ENCODE measurements at places on chromosomes 6 and 20.

- no peak for DNase-seq
These were observed 8.0 kb downstream of the FAM217B start for GRCh38 chr20:59948212-59948611.

GRCh38 chr20:56925831-56926170 lies 296.7 kb downstream of the TFAP2C start:
- DNase-seq = no peak

DNA sequence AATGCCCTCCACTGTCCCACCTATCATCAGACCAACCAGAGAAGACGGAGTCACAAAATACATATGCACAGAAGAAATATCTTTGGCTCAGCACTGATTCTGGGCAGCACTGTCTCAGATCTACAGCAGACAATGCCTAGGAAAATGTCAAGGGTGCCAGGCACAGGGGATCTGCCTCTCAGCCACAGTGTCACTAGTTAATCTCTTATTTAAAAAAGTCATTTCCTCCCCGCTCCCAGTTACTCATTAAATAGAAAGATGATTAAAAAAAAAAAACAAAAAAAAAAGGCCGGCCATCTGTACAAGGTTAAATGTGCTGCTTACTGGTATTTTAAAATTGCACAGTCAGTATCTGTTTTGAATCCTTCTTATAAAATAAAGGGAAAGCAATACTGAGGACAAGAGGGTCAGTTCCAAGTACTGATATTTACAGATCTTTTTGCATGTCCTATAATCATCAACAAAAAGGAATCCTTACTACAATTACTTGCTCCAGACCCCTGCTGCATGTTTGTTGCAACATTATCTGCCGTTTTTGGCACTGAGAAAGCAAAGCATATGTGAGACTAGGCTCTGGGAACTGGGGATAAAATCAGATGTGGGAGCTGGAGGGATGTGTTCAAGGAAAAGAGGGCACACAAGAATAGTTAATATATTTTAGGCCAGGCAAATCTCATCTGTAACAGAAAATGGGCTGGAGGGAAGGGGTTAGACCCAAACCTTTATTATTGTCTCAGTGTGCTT lies 299.3 kb downstream of the KIF16B start:
- no peak for DNase-seq

DNA sequence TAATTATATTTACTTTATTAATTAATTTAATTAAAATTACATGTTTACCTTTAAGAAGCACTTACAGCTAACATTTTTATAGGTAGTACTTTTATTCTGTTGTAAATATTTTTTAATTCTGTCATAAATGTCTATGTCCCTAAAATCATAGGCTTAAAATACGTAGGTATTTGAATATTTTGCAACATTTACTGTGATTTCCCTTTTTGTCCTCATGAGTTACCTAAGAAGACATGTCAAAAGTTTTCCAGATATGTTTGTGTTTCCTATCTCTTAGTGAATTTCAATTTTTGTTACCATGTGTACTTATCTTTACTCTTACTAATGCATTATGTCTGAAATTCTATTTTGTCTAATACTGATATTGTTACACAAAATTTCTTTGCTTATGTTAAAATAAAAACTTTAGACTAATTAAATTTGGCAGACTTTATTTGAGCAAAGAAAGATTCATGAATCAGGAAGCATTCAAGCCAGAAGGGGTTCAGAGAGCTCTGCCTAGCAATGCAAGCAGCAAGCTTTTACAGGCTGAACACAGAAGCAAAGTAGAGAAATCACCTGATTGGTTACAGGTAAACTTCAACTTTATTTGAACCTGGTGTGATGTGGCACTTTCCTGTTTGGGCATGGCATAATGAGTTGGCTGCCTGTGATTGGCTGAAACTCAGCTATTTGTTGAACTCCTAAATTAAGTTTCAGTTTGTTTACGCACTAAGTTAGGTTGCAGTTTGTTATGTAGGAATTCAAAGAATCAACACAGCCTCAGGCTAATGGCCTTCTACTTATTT lies 123.2 kb upstream of the TMEM170B start:
- DNase-seq = no peak

GRCh38 chr6:3006476-3006875 lies 6.8 kb downstream of the NQO2 start:
- no peak for DNase-seq

GRCh38 chr6:107547451-107547840 lies 57.5 kb downstream of the SOBP start:
- no peak for DNase-seq

DNA sequence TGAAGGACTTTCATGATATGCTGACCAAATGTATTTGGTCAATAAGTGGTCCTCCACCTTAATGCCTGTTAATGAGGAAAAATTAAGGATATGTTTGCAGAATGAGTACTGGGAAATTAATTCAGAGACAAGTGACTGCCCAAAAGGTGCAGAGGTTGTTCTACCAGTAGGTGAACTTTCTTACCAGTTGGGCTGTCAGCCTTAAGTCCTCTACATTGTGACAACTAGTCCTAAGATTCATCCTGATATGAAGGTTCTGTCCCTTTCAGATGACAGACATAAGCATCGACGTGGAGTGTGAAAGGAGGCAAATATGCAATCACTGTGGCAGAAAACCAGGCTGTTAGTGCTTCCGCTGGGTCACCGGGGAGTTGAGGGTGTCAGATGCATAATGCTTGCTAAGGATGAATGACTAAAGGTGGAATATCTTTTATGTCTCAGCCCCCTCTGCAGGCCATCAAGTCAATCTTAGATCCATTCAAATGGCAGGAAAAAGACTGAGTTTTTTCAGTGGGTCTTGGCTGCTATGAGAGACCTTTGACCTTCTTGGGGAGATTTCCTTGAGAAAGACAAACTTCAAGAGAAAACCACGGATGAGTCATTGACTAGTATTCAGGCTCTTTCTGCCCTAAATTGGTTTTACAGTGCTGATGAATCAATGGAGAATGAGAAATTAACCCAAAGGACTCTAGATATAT lies 226.0 kb downstream of the TPBG start:
- DNase-seq = no peak

DNA sequence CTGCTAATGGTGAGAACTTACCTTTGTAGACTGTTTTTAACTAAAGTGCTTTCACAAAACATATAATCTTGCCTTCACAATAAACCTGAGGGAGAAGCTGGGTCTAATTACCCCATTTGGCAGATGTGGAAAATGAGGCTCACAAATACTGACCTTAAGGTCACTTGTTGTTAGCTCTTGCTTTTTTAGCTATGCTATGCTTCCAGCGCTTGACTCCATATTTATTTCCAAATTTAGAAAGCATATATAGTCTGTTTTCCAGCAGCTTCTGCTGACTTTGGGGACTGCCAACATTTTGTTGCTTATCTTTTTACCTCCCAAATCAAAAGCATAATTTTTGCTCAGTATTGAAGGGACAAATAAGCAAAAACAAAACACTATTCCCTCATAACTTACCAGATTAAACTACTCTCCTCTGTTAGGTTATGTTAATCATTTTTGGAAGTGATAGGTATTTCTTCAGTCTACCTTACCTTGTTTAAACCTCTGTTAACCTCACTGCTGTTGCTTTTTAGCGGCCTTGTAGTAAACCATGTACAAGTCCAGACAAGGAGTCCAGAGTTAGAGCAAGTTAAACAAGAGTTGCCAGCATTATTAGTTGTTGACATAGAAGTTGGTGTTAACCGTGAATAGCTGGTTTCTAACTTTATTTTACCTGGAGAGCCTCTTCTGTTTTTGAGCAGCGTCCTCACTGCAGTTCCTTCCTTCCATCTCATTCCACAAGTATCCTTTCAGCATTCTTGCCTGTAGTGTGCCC lies 4.9 kb upstream of the BTBD3 start:
- DNase-seq = no peak

DNA sequence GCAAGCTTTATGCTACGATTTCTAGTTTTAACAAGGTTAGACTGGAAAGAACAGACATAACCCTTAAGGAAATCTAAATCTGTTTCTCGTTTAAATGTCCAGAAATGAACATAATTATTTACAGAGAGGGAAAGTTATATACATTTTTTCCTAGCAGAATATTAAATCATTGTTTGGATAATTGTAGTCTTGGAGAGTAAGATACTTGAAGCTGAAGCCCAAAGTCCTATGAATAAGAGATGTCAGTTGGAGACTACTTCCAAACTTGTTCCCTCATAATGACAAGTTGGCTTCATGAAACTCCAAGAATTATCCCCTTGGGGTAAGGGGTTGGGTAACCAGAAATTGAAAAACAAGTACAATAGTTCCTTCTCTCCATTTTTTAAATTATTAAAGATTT lies 911.1 kb upstream of the MAN1A1 start:
- DNase-seq = no peak
